Small intestine (tissue), 16 donors: ENCODE measurements at places on chromosomes 1 and 21.
A peak's percentile ranks its signal among the peaks of the same experiment; 100 is the strongest.

- DNase-seq: no peak
Observed at GRCh38 chr1:75996196-75996595, 64.0 kb upstream of the ASB17 start.

GRCh38 chr21:42093991-42094421, 22.9 kb downstream of the UMODL1 start:
- no peak for DNase-seq

DNA sequence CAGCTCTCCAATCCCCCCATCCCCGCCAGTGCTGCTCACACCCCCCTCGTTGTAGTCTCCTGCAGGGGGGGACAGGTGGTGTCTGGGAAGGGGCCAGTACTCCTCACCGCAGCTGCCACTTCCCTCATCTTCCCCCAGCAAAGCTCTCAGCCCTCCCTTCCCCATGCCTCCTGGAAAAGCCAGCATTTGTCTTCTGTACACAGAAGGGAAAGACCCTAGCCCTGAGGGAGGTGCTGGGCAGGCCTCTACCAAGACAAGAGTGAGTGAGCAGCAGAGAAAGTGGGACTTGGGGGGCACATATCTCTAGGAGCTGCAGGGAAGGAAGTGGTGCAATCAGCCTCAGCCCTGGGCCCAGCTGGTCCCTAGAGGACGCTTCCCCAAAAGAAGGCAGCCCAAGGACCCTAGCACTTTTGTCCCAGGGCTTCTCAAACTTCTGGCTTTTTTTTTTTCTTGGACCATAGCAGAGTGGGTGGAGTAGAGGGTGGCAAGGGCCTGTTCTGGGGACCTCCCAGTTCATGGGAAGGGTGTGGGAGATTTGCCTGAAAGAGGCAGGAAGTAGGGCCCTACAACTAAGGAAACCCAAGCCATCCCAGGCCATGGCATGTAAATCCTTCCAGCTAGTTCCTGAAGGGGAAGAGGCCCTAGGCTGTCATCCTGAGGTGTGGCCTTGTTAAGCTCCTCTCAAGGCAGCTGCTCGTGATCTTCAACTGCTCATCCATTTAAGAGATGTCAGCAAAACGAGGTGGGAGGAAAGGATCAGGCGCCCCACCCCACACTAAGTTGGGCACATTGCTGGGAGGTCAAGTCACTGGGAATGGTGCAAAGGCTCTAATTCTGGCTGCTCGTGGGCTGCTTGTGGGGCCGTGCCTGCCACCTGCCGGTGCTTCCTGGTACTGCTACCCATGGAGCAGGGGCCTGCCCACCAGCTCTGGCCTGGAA, 12.6 kb downstream of the ZC3H12A start:
- peak; percentile 66 for DNase-seq

DNA sequence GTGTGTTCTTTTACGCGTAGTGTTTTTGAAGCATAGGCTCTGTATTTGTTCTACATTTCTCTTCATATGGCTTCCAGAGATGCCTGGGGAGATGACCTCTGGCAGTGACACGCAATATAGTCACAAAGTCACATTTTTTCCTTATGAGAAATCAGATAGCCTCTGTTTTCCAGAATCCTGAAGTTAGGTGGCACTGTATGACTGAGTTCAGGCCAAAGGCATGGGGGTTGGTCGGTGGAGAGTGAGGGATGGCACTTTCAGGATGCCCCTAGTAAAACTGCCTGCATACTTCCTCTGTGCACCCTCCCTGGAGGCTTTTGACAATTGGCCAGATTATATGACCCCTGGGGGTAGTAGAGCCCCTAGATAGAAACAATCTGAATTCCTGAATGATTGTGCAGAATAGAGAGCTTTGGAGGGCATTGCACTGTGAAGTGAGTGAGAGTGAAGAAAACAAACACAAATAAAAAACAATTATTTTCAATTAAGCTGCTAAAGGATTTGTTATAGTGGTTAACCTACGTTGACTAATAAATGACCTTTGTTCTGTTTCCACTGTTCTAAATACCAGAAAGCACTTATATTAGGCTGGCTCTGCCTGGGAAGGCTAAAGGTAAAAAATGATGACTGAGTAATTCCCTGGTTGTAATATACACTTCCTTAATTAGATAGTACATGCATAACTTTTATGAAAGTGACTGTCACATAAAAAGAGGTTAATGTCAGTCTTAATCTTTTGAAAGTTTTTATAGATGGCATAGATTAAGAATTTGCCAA, 1660.8 kb downstream of the PLA2G4A start:
- peak; percentile 1 for DNase-seq

DNA sequence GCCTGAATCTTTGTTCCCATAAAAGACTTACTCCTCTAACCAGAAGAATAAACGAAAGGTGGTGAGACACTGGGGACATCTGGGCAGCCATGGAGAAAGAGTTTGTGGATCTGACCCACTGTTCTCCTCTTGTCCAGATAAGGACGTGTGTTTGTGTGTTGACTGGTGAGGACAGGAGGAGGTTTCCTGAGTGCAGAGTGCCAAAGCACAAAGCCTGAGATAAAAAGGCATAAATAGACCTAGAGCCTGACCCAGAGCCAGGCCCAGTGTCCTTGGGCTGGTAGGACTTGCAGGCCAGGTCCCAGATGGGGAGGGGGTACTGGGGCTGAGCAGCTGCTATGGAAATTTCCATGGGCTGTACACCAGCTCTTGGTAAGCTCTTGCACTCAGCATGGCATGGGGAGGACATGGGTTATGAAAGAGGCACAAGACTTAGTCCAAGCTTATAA, 19.6 kb upstream of the COQ8A start:
- no peak for DNase-seq

GRCh38 chr1:86594284-86594770, 47.4 kb downstream of the CLCA4 start:
- no peak for DNase-seq

DNA sequence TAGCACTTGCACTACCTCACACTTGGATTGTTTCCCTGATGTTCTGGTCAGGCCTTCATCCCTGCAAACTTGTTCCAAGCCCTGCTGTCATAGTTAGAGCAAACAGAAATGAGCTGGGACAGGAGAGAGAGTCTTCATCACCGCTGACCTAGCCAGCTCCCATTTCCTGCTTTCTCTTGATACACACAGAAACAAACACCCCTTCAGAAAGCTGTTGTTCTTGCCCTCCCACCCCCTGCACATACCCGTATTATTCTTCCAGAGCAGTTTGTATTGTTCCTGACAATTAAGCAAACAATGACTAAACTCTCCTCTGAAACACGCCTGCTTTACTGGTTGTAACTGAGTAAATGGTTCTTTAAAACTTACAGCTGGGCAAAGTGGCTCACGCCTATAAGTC, 2.9 kb upstream of the SYT2 start:
- no peak for DNase-seq

- no peak for DNase-seq
Observed at GRCh38 chr1:178986204-178986603, 39.5 kb upstream of the FAM20B start.

GRCh38 chr1:218217040-218217439, 68.1 kb upstream of the RRP15 start:
- DNase-seq: no peak

DNA sequence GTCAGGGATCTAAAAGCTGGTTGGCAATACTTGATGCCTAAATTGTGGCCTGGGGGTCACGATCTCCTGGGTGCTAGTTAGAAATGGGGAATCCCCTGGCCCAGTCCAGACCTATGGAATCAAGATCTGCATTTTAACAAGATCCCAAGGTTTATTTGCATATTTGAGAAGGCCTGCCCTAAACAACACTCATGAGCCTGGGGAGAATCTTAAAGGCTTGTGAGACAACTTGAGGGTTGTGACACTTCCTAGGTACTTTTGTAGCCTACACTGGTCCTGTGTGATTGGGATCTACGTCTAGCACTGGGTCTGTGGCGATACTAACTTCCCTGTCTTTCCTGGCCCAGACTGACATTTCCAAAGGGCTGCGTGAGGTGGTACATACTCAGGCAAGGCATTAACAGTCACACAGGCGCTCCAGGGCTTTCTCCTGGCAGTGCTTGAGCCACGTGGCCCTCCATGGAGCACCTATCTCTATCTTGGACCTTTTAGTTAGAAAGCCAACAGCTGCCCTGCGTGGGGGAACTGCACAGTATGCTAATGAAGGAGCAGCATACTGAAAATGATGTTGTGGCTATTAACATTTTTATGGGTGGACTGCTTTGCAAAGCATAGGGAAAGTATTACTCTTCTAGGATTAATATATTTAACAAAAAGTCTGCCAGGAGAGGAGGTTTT, 263.1 kb downstream of the ST6GALNAC3 start:
- no peak for DNase-seq

DNA sequence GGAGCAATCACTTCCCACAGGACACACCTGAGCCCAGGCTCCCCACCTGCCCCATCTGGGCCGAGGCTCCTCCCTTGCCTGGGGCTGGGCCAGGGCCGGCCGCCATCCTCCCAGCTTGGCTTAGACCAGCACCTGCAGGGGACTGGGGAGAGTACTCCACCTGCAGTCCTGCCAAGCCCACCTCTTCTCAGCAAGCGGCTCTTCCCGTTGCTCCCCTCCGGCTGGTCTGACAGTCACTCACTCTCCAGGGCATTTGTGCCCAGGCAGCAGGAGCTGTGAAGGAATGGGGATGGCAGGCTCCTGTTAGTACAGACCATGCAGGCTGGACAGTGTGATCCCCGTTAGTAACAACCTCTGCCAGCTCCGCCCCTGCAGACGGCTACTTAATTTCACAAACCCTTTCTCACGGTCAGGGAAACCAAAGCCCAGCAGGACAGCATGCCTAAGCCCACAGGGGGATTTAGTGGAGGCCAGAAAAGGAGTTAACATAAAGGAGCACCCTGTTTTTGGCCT, at the start of gene FYB2:
Gene FYB2 (minus strand): TSS at position 18 of the 513 bp plus-strand sequence. CDS start 114 bp downstream, outside the sequence.
- peak; percentile 49 for DNase-seq

GRCh38 chr21:39441502-39442475, 3.8 kb downstream of the LCA5L start:
- peak; percentile 40 for DNase-seq

DNA sequence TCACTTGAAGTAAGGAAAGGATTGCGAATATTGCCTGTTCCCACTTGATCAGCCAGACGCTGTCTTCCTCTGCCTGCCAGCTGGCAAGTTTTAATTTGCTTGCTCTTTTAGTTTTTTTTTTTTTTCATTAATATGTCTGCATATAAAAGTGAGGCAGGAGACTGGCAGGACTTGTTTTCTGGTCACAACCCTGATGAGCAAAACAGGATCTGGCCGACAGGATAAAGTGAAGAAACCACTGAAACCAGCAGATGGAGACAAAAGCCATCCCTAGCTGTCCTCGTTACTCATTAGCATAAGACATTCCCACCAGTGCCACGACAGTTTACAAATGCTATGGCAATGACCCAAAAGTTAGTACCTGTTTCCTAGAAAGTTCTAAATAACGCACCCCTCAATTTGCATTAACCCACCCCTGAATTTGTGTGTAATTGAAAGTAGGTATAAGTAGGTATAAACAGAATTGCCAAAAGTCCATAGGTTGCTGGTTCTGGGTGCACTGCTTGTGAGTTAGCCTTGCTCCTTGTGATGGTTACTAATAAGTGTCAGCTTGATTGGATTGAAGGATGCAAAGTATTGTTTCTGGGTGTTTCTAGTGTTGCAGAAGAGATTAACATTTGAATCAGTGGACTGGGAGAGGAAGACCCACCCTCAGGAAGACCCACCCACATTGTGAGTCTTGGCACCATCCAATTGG, 60.8 kb downstream of the ZNF684 start:
- peak; percentile 26 for DNase-seq

- DNase-seq: no peak
Observed at GRCh38 chr1:117695796-117696490, 90.1 kb downstream of the TENT5C start.

DNA sequence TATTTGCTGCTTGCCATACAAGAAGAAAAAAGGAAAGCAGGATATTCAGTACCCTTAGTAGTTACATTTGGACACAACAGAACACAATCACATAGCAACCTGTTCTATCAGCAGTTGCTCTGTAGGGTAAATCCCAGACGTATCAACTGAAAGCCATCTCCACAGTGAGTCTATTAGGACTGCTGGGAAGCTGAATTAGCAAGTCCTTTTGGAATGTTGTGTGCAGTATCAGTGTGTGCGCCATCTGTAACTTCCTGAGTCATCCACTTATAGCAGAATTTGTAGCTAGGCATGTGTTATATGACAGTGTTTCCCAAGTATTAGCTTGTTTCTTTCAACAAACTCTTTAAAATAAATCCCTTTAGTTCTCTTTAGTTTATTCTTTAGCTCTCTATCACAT, 21.3 kb downstream of the CCDC30 start:
- no peak for DNase-seq

DNA sequence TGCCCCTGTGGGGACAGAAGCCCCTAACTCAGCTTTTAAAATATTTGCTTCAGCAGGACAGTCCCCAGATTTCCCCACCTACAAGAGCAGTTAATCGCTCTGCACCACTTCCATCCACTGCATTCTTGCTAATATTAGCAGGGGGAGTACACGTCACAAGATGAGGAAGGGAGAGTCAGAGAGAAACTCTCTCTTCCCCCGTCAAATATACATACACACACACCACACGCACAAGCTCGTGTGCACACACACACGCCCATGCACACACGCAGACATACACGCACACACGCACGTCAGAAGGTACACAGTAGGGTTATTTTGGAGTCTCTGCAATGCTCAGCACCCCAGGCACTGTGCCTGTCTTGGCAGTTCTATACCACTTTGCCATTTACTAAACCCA, 2.1 kb downstream of the CLCA1 start:
- DNase-seq: no peak

DNA sequence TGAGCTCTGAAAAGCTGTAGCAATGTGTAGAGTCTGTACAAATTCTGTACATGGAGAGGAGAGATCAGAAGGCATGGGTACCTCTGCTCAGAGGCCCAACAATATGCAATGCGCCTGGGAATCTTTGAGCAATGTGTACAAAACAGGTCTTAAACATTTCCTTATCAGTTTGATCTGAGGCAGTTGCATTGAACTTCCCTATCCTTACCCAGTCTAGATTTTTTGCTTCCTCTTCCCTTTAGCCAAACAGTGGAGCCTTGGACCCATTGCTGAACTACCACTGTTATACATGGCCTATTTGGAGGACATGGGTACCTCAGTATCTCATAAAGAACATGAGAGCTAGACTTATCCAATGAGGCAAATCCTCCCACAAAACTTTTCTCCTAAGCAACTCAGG, 12.6 kb upstream of the MNDA start:
- DNase-seq: no peak

DNA sequence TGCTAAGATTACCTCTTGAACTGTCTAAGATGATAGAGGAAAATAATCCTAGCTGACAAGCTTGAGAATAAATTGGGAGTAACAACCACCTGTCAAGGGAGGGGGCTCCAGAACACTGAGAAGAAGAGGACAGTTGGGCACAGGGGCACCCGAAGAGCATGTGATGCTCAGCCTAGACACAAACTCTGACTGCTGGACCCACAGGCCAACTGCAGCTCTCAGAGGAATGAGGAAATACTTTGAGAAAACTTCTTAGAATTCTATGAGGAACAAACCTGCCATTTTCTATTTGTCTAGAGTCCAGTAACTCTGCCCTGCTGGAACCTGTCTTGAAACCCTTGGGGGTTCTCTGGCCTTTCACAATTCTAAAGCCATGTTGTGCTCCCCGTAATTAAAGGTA, 124.1 kb upstream of the KCNK2 start:
- no peak for DNase-seq

GRCh38 chr1:230313453-230314141, 112.5 kb downstream of the PGBD5 start:
- no peak for DNase-seq
